ENCODE measurements at places on chromosomes 16 and 17.

GRCh38 chr16:57345021-57345420, 13.6 kb upstream of the CCL22 start:
- DNase-seq, result no peak

- DNase-seq, result peak; percentile 94
Observed at GRCh38 chr17:74776044-74776962, at the start of gene NAT9. Gene NAT9, minus strand, starts transcription at chr17:74776345. Its CDS starts 647 bp downstream, at chr17:74775698.

- no peak for DNase-seq
Observed at GRCh38 chr16:31880322-31880979, 6.8 kb downstream of the ZNF267 start.

DNA sequence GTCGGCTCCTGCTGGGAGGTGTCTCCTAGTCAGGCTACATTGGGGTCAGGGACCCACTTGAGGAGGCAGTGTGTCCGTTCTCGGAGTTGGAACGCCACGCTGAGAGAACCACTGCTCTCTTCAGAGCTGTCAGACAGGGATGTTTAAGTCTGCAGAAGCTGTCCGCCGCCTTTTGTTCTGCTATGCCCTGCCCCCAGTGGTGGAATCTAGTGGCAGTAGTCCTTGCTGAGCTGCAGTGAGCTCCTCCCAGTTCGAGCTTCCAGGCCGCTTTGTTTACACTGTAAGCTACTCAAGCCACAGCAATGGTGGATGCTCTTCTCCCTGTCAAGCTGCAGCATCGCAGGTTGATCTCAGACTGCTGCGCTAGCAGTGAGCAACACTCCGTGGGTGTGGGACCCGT, 36.0 kb downstream of the ITFG1 start:
- DNase-seq, result no peak

DNA sequence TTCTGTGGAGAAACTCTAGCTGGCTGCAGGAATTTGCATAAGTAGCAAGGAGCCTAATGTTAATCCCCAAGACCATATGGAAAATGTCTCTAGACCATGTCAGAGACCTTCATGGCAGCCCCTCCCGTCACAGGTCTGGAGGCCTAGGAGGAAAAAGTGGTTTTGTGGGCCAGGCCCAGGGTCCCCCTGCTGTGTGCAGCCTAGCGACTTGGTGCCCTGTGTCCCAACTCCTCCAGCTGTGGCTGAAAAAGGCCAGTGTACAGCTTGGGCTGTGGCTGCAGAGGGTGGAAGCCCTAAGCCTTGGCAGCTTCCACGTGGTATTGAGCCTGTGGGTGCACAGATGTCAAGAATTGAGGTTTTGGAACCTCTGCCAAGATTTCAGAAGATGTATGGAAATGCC, 306.9 kb upstream of the CA10 start:
- DNase-seq, result no peak

- DNase-seq, result no peak
Observed at GRCh38 chr17:12231355-12231682, 210.6 kb downstream of the MAP2K4 start.

DNA sequence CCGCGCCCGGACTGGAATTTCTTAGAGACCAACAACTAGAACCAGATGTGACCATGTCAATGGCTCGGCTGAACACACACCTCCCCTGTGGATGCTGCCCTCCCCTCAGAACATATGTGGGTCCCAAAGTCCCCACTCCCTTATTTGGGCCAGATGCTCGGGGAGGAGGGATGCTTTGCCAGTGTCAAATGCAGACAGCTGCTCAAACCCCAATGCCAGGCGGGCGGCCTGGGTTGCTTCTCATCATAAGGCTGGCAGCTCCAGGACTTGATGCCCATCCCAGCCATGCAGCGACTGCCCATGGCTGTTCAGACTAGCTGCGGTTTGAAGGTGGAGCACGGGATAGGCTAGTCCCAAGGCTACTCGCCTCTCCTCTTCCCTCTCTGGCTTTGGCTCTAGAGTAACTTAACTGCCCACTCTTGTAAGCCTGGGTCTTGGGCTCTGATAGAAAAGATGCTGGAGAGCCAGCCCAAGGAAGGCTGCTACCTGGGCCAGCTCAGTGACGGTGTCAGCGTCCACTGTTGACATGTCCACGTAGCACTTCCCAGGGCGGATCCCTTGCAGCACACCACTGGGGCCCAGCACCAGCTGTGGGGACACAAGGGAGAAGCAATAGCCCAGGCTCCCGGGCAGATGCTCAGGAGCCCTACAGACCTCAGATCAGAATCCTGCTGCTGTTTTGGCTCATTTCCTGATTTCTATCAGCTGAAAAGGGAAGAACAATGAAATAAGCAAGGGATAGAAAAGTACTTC, 11.0 kb upstream of the ROGDI start:
- no peak for DNase-seq

DNA sequence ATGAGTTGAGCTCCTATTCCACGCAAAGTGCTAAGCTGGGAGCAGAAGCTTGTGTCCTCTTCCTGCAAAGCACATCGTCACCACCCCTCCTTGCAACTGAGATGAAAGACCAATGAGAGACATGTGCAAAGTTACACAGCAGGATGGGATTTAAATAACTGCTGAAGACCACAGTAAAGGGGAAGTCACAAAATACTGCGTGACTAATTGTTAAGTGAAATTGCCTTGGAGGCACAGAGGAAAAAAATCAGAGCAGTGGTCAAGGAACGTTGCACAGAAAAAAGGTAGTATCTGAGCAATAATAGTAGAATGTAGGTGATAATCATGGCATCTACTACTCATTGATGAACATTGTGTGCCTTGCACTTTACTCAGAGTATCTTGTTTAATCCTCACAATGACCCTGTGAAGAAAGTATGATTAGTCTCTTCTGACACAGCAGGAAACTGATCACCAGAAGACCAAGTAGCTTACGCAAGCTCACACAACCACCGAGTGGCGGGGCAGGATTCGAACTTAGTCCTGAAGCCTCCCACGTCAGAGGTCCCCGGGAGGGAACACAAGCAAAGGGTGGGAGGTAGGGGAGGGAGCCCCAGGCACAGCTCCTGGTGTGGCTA, 15.4 kb upstream of the MYO18A start:
- no peak for DNase-seq

- no peak for DNase-seq
Observed at GRCh38 chr16:72837846-72838585, 209.9 kb downstream of the ZFHX3 start.

- DNase-seq, result no peak
Observed at GRCh38 chr16:4369007-4369733, 2.5 kb upstream of the VASN start.

GRCh38 chr16:78639775-78640174, 540.3 kb downstream of the WWOX start:
- no peak for DNase-seq

DNA sequence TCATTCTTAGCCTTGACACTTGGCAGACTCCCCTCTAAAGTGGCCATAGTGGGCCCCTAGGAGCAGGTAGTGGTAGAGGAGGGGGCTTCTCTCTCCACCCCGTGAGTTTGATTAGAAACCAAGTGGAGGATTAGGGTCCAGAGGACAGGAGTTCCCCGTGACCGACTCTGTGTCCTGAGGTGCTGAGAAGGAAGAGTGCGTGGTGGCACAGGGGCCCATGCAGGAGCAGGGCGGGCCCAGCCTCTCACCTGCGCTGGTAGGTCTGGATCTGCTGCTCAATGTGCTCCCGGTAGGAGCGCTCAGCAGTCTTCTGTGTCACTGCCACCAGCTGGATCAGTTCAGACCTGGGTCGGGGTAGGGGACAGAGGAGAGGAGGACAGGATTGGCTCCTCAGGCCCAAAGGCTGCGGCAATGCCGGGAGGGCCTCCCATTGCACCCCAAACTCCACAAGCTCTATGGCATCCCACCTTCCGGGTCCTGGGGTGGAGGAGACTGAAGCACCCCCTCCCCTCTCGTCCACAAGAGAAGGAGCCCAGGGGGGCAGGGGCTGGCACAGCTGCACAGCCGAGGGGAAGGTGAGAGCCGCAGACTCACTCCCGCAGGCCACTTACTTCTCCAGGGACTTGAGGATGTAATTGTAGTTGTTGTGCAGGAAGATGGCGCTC, 6.2 kb downstream of the ZACN start:
- no peak for DNase-seq

DNA sequence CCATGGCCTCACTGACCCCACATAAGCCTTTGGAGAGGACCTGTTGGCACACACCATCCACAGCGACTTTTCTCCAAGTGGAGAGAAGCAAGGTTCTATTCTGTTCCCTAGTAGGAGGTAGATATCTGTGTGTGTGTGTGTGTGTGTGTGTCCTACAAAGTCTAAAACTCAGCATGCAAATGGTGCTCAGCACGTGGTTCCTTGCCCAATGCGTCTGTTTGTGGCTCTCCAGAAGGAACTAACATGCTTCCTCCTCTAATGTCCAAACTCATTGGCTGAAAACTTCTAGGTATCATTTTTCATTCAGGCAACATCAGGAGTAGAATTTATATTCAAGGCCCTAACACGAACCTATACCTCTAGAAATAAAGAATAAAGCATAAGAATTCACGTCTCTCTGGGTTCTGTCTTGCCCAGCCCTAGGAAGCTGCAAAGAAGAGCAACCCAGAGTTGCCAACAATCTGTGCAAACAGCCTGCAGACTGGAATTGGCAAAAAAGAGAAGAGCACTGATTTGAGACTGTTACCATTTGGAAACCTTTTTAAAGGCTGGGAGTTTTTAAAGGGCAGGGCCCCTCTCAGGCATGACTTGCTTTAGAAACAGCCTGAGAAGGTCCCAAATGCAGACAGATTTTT, 25.5 kb downstream of the MAP3K14 start:
- DNase-seq, result no peak

DNA sequence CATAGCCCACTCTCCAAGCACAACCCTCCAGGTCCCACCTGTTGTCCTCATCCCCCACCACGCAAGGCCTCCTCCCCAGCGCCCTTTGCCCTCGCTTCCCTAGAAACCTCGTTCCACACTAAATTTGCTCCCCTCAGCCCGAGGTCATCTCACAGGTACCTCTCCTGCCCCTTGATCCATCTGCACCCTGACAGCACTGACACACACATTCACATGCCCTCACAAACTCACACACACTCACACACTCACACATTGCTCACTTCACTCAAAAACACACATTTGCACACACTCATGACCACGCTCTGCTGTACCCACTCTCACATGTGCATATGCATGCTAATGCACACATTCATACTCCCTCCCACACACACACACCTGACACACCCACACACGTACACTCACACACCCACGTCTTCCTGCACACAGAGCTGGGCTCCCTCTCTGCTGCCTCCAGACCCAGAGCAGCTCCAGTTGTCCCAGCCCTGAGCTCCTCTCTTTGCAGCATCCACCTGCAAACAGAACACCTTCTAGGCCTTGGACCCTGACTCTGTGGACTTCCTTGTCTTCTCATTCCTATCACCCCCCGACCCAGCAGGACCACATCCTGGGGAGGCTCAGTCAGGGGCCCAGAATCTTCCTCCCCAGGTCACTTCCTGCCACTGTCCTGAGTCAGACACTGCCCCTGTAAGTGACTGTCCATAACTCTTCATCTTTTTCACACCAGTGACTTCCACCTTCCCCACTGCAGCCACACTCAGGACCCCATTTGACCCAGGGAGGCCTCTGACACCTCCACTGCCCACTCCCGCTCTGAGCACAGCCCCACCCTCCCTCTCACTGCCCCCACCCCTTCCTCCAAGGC, 4.9 kb downstream of the ASGR2 start:
- DNase-seq, result no peak

DNA sequence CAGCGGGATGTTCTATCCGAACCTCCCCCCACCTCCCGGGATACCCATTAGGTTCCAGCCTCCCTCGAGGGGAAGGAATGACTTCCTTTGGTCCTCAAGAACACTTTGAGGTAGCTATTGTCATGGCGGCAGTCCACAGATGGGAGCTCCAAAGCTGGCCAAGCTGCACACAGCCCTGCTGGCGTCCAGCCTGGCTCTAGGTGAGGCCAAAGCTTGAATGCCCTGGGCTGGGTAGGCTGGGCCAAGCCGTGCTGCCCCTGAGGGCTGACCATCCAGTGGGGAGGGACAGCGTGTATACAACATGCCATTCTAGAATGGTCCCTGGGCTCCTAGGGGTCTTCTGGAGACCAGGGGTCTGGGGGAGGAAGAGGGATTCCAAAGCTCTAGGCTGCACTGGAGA, 43.5 kb downstream of the PEMT start:
- no peak for DNase-seq

DNA sequence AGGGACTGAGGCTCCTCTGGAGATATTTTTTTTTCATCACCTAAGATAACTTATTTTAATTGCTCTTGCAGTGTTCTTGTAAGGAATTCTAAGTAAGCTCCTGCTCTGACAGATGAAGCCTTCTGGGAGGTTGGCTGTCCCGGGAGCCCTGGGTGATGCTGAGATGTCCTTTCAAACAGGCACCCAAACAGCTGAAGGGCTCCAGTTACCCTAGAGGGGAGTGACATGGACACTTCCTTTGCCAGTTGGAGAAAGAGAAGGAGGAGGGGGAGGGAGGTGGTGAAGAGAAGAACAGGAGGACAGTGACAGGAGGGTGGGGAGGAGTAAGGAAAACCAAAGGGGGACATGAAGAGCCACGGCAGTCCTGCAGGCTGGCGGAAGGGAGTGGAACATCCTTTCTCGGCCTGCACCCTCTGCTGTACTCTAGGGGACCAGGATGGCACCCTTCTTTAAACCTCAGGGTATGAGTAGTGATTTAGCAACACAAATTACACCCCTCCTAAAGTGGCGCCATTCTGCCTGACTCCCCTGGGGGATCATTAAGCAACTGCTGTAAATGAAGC, 51.8 kb downstream of the MYH3 start:
- DNase-seq, result no peak

DNA sequence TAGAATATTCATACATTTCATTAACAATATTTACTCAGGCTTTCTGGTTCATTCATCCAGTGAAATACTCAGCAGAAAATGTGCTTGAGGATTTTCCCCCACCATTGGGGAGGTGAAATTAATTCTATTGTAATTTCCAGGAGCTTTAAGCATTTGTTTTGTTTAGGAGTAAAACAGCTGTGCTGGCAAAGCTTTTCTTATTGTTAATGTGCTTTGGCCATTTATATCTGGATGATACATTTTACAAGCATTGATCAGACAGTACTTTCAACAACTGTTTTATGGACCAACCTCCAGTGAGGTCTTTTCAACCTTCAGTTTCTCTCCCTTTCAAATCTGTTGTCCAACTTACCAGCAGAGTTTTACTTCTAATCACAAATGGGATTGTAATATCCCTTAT, 672.4 kb downstream of the CDH11 start:
- DNase-seq, result no peak

Measured in dorsolateral prefrontal cortex (tissue), 122 donors.